ENCODE measurements at places on chromosomes 2 and 18.

- no peak for DNase-seq
Observed at GRCh38 chr2:19687017-19687659, 214.6 kb downstream of the TTC32 start.

DNA sequence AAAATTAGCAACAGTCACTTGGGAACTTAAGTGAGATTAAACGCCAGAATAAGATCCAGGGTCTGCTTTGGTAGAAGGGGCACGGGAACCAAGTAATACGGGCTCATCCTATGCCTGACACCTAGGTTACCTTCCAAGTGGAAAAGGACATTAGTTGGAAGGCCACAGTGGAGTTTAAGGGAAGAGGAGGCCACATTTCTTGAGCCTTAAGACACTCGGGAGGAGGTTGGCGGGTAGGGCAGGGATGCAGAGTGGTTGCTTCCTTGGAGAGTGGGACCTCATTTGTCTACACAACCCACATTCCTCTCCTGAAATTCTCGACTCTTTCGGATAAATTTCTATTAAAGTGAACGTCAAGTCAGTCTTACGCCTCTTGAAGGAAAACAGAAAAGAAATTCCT, 510 bp upstream of the DNAH6 start:
- no peak for DNase-seq

DNA sequence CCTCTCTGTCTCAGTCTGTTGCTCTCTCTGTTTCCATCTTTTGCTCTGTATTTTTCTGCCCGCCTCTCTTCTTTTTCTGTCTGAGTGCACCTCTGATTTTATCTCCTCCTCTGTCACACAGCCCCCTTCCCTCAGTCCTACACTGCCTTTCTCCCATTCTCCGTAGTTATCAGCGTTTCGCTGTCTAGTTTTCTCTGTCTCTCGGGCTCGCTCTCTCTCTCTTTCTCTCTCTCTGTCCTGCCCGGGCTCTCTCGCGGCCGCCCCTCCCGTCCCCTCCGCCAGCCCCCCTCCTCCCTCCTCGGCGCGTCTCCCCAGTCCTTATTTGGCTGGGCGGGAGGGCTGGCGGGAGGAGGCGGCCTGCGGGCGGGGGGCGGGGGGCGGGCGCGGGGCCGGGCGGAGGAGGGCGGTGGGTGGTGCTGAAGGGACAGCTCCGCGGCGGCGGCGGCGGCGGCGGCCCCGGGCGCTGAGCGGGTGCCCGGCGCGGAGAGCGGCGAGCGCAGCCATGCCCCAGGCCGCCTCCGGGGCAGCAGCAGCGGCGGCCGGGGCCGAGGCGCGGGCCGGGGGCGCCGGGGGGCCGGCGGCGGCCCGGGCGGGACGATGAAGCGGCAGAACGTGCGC, at the start of gene KCNK3:
Gene KCNK3, plus strand, starts transcription at position 444 of the 618 bp plus-strand sequence. Its CDS starts 154 bp downstream, at position 598.
- DNase-seq: peak; percentile 7

- no peak for DNase-seq
Observed at GRCh38 chr2:146786396-146786795, 1058.4 kb upstream of the ACVR2A start.

- peak; percentile 88 for DNase-seq
Observed at GRCh38 chr18:48623468-48624235, 84.8 kb downstream of the CTIF start.

DNA sequence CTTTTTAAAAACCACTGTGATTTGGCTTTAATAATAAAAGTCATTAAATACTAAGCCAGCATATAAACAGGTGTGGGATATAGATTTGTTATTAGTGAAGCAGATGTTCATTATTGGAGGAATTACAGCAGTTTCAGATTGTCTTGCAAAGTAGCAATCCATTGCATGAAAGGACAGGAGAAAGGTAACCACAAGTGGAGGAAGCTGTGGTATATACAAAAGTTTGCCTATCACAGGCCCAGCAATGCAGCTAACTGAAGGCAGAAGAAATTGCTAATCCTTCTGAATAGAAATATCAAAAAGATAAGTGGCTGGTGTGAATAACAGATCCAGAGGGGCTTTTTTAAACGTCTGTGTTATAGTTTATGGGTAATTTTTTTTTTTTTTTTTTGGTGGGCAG, 199.4 kb downstream of the ZNF385B start:
- no peak for DNase-seq

DNA sequence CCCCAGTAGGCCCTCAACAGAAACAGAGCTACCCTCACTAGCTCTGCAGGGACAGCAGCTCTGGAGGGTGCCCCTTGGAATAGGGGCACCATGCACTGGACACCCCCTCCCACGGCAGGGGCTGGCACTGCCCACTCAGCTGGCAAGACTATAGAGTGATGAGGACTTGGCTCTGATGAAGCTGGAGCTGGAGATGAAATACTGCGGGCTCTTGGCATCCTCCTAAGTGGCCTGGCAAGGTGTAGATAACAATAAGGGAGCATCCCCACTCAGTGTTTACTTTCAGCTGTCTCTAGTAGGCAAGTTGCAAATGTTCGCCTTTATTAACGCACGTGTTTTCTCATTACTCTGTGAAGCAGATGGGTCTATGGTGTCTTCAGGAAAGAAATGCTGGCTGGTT, 92.7 kb downstream of the PDCL3 start:
- DNase-seq: no peak

DNA sequence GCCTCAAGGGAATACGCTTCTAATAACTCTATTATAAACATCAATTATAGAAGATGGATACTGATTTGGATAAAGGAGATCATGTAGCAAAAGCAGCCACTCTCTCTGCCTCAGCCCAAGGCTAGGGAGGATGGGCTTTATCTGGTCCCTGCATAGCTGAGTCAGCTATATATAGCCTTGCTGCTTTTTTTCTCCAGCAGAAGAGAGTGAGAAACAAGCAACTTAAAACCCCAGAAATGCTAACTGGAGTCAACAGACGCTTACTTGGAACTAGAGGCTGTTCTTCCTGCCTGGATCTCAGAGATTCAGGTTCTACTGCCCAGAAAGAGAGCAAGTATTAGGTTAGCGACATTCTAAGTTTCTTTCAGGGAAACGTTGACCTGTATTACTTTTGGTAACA, 426.7 kb upstream of the KLHL29 start:
- DNase-seq: no peak

DNA sequence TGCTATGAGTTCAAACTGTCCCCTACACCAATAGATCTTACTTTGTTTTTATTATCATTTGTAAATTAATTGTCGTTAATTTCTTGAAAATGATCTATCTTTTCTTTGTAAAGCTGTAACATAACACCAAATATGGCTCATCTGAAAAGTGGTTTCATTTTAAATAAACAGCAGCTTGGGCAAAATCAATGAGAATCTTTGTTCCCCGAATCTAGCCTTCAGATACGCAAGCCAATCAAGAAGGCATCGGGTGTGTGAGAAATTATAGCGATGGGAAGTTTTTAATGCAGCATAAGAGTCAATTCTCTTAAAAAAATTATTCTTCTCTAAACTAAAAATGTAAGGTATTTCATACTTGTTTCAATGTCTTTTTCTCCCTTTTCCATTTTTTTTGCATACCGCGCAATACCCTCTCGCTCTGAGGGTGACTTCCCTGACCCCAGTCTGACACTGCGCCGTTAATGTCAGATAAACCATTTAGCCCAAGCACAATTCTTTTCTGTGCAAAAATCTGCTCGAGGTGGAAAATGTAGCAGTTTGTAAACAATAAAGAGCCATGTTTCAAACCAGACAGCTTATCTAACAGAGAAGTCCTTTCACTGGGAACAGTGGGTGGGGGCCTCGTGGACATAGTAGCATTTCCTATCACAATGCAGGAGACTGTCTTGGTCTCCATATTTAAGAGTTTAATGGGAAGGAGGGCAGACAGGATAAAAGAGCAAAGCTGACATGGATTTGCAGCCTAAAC, 129.4 kb downstream of the TCF4 start:
- DNase-seq: no peak

- DNase-seq: no peak
Observed at GRCh38 chr2:8565399-8566154, 116.3 kb upstream of the ID2 start.

GRCh38 chr18:55266981-55267380, 307.7 kb upstream of the CCDC68 start:
- no peak for DNase-seq

- no peak for DNase-seq
Observed at GRCh38 chr2:142254031-142254430, 123.2 kb upstream of the LRP1B start.

DNA sequence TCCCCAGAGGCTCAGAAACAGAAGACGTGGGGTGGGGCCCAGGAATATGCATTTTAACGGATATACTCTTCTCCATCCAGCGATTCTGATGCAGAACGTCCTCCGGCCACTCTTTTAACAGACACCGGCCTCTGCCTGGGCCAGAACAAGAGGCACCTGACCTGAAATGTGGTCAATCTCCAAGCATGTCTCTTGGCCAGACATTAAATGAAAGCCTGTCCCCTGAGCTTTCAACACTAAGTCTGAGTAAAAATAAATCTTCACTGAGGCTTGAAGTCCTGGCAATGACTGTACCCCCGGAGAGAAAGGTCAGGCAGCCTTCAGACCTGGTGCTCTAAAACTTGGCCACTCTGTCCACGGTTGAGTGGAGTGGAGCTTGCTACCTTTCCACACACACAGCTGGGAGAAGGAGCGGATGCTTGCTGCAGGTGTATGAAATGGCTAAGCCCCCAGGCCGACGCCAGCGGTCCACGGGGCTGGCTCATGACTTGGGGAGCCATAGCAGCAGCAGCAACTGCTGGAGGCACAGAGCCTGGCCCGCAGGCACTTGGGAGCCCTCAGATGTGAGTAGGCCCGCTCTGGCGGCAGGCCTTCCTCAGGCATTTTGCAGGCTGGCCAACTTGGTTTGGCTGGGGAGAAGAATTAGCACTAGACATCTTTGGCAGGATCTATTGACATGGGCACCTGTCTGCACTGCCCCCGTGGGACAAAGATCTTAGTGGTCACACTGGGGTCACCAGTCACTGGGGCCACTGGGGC, 79.7 kb downstream of the TMEM17 start:
- no peak for DNase-seq

Measured in astrocyte of the spinal cord (primary cell).